ENCODE measurements at places on chromosomes 5 and 9.

GRCh38 chr5:10441992-10442435 lies 335 bp downstream of the ROPN1L start:
- no peak for DNase-seq

GRCh38 chr9:124593200-124593599 lies 86.0 kb upstream of the NR5A1 start:
- no peak for DNase-seq

DNA sequence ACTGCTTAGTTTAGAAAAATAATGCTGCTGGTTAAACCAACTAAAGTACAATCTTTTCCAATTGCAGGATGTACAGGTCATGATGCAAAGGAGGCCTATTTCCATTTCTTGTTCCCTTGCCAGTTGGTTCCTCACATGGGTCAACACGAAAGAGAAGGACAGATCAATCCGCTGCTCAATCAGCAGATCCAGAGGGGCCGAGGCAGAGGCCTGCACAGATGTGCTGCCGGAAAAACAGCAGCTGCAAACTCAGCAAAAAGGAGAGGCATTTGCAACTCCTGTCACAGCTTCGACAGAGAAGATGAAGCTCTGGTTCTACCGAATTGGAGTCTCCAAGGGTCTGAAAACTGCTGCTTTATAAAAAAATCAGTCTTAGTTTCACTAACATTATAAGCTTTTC lies 69.8 kb downstream of the NIPSNAP3B start:
- DNase-seq = no peak

- no peak for DNase-seq
Measured at GRCh38 chr5:68028131-68028727, 187.3 kb upstream of the PIK3R1 start.

GRCh38 chr5:133199417-133200178 lies 147.8 kb downstream of the HSPA4 start:
- no peak for DNase-seq

DNA sequence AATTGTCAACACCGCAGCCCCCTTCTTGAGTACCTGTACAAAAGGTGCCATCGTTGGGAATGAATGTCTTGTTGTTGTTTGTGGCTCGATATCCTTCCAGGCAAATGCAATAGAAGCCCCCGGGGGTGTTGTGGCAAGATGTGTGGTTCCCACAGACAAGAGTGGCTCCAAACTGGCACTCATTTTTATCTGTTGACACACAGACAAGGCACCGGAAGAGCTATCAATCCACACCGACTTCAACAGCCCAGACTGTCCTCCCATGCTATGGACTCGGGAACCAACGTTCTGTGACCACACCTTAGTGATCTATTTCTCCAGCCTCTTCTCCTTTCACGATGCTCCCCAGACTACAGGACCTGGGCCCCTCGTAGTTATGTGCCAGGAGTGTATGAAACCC lies 25.9 kb downstream of the SUSD1 start:
- DNase-seq = no peak

DNA sequence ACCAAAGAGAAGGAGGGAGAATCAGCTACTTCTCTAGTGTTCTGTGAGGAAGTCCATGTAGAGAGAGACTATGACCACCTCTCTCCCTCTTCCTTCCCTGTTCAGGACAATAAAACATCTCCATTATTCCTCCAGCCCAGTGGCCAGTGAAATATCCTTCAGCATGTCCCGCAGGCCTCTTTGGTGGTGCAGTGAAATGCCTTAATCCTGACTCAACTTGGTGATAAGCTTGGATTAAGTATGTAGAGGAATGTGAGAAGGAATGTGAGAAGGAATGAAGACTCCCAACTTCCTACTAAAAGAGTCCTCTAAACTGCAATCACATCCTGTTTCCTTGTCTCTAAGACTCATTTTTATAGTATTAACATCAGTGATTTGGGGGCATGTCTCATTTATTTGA lies 167.3 kb downstream of the TRPM3 start:
- no peak for DNase-seq

DNA sequence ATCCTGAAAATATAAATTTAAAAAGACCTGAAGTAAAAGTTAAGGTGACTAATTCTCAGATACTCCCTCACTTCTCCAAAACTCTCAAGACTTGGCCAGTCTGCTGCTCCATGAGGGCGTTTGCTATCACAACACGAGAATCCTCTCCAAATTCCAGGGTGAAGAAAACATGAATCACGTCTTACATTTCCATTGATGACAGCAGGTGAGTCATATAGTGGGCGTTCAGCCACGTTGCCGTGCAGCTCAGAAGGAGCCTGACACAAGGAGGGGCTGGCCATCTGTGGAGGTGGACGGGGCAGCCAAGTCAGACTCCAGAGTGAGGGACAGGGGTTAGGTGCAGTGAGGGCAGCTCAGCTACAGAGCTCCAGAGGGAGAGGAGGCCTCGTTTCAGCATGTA lies 555.1 kb upstream of the ADAMTS16 start:
- DNase-seq = no peak

- no peak for DNase-seq
Measured at GRCh38 chr9:14349146-14349446, 35.2 kb upstream of the NFIB start.

- no peak for DNase-seq
Measured at GRCh38 chr9:70910598-70910997, 210.8 kb downstream of the TRPM3 start.

DNA sequence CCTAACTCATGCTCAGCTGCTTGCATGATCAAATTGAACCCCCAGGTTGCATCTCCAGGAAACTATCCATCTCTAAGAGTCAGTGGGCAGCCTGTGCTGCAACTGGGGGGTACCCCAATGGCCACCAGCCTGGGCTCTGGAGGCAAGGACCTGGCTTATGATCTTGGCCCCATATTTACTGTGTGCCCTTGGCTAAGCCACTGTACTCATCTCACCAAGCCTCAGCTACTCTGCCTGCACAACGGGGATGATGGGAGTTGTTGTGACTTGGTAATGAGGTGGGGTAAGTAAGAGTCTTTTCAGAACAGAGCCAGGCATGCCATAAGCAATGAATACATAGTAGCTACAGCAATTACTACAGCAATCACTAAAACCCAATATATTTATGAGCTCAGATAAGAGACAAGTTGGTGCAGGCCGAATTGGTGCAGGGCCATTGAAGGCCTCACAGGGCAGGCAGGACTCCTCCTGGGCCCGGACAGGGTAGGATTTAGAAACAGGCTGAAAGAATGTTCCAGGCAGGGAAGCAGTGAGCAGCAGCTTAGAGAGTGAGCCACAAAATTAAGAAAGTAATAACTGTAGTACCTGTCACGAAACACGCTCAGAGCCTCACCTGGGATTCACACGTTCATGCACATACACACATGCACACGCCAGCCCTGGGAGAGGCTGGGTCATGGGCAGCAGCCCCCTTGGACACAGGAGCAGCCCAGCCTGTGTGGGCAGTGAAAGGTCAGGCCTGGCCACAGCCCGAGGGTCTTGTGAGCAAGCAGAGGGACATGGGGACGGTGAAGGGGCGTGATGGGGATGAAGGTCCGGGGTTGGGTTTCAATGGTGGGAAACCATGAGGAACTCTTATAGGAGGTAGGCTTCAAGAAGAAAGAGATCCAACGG lies 74.1 kb downstream of the PAX5 start:
- DNase-seq = no peak

GRCh38 chr9:88076286-88077070 lies 61.8 kb downstream of the SPATA31C2 start:
- peak; percentile 16 for DNase-seq

GRCh38 chr5:61274511-61274911 lies 57.5 kb upstream of the ZSWIM6 start:
- peak; percentile 40 for DNase-seq

DNA sequence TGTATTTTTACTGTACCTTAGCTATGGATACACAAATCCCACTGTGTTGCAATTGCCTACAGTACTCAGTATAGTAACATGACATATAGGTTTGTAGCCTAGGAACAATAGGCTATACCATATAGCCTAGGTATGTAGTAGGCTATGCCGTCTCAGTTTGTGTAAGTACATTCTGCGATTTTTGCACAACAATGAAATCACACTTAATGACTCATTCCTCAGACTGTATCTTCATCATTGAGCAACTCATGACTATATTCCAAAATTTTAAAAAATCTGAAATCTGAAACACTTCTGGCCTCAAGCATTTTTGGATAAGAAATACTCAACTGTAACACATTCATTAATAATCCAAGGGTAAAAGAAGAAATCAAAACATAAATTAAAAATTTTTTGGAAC lies 666.8 kb upstream of the GRAMD2B start:
- no peak for DNase-seq

- DNase-seq = no peak
Measured at GRCh38 chr5:88807327-88807726, 75.7 kb downstream of the MEF2C start.

DNA sequence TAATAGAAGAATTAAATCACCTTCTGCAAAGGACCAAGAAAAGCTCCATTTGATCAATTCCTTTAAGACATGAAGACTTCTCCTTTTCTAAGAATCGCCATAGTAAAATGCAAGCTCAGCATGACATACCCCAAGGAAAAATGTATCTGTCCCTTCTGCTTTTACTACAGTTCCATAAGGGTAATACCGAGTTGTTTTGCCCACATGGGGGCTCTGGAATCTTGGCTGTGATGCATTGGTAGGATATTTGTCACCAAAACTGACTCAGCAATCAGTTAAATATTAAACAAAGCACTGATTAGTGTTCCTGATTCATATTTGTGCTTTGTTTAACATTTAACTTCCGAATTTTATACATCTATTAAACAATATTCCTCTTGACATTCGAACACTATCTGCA lies 24.3 kb upstream of the KCNIP1 start:
- peak; percentile 30 for DNase-seq

DNA sequence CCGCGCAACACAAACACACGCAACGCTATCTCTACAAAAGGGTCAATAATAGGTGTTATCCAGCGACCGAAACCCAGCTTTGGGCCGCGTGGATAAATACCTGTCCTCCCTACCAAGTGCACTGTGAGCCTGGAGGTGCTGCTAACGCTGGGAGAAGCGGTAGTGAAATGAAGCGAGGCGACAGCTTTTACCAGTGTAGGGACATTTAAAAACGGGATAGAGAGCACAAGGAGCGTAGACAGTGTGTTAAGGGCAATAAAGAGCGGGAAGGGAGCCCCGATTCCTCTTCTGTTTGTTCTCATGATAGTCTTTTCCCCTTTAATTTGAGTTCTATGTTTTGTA lies 421 bp upstream of the DEPDC1B start:
- DNase-seq = peak; percentile 9

DNA sequence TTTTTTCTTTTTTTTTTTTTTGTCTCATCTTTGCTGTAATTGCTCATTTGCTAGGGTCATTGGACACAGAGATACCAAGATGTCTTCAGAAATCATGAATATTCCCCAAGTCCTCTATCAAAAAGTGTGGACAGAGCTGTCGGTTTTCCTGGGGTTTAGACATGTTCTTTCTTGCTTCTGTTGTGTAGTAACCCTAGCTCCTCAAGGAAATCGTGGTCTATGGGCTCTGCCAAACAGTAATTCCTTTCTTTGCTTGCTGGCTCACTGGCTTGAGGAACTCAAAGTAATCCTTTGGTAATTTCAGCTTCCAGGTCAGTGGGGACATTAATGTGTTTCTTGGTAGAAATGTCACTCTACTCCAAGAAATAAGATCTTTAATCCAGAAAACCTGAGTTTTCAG lies 101.7 kb downstream of the TMC1 start:
- DNase-seq = no peak

DNA sequence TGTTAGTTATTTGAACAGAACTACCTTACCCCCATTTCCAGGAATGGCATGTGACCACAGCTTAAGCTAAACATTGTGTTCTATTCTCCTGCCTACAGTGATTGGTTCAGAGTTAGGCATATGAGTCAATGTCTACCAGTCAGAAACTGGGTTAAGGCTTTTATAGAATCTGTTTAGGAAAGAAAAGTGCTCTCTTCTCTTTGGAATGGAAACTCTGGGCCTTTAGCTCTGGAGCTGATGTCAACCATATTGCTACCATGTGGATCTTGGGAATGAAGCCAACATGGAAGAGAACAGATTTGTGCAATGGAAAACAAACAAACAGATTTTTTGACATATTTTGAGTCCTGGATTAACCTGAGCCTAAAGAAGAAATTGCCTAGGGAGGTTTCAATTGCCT lies 488.9 kb upstream of the TNC start:
- no peak for DNase-seq

DNA sequence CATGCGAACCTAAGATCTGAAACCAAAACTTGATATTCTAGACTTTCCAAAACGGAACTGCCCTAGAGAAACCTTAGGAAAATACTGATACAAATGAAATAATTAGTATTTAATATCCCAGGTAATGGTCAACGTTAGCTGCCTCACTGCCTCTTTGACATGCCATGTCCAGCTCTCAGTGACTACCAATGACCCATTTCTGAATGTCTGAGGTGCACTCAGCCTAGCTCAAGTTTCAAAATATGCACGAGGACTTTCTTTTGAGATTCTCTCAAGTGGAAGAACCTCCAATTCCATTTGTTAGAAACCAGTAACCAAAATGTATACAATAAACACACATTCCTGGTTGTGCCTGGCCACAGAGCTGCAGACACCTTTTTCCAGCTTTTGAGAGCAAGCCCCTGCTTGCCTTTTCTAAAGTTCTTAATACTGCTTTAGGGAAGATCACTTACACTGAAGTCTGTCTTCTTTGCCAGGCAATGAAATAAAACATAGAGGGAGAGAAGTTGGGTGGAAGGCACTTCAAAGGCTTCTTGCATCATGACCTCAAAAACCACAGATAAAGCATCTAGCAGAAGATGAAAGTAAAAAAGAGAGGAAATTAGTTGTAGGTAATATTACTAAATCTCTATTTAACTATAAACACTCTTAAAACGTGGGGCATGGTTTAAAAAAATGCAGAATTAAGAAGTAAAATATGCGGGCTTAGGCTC lies 87.9 kb downstream of the MRPS27 start:
- DNase-seq = no peak

DNA sequence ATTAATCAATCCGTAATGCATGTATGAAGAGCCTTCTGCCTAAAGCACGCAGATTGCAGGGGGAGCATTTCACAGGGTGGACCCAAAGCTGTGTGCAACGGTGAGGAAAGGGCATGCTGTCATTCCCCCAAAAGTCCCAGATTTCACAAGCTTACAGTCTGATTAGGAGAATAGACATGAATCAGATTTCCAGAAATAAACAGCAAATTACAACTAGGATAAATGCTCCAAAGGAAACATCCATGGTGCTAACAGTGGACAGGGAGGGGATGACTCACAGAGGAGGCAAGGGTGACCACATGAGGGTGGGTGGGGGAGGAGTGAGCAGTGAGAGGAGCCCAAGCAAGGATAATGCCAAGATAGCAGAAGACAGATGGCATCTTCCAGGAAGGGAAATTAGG lies 258.4 kb upstream of the TAS2R1 start:
- no peak for DNase-seq

DNA sequence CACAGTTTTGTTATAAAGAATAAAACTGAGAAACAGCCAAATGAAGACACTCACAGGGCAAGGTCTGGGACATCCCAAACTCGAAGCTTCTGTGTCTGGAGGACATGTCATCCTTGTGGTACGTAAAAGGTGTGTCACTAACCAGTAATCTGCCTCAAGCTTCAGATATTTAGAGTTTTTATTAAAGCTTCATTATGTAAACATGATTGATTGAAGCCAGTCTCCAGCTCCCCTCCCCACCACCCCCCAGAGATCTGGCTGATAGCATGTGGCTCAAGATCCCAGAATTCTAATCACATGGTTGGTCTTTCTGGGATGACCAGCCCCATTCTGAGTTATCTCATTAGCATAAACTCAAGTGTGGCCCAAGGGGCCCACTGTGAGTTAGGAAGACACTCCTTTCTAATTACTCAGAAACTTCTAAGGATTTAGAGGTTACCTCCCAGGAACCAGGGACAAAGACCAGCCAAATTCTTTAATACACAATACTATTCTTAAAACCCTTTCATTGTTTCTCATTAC lies 31.4 kb upstream of the ERAP1 start:
- no peak for DNase-seq

Measured in inflammatory macrophage treated with lipopolysaccharide for 4 hours (primary cell).